ENCODE measurements at places on chromosomes 1 and 21.
A peak's percentile ranks its signal among the peaks of the same experiment; 100 is the strongest.

DNA sequence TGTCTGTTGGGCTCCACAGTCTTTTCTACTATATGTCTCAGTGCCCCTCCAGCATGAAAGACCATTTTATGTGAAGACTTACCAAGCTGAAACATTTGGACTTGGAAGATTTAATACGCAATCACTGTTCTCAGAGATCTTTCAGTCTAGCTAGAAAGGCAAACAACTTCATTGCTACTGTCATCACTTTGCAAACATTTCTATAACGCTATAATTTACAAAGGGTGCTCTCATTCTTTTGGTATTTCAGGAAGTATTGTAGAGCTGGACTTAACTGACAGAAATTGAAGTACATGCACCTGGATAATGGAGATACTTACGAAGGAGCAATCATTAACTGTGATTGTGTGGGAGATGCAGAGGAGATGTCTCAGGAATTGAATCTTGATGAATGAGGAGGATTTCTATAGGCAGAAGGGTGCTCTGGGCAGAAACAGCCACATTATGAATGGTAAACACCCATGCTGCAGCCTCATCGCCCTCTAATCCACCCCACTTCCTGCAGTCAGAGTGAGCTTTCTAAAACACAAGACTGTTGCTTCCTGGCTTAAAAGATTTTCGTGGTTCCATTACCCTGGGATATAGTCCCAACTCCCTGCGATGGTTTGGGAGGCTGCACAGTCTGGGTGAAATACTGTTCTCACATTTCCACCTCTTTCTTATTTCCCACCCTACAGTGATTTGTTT, 75.1 kb upstream of the GNG12 start:
- DNase-seq: no peak

DNA sequence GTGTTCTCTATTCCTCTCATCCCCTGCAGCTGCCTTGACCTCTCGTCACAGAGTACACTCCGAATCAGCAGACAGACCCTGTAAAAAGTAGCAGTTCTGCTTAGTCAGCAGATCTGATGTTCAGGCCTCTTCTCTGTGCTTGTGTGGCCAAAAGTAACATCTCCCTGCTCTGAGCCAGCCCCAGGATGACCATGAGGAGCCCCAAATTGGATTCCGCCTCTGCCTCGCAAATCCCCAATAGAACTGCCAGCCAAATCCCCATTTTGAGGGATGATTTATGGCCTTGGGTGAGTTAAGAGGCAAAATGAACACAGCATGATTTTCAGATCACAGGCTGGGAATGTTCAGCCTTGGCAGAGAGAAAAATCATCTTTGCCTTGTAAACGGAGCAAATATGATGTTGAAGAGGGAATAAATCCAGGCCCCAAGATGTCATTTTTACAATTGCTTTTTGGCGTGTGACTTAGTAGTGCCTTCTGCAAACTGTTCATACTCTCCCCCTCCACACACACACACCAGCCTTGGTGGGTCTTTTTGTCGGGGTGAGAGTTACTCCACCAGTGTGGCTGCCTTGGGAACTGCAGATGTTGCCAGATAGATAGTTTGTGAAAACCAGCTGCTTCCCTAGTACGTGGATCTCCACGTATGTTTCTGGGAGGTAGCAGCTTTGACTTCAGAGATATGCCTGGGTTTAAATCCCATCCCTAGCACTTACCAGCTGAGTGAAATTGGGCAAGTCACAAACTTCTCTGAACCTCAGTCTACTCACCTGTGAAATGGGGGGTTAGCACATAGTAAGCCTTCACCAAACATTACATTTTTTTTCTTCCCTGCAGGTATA, 77.8 kb downstream of the MAN1C1 start:
- no peak for DNase-seq

- no peak for DNase-seq
Observed at GRCh38 chr1:14571810-14572767, 26.4 kb upstream of the KAZN start.

DNA sequence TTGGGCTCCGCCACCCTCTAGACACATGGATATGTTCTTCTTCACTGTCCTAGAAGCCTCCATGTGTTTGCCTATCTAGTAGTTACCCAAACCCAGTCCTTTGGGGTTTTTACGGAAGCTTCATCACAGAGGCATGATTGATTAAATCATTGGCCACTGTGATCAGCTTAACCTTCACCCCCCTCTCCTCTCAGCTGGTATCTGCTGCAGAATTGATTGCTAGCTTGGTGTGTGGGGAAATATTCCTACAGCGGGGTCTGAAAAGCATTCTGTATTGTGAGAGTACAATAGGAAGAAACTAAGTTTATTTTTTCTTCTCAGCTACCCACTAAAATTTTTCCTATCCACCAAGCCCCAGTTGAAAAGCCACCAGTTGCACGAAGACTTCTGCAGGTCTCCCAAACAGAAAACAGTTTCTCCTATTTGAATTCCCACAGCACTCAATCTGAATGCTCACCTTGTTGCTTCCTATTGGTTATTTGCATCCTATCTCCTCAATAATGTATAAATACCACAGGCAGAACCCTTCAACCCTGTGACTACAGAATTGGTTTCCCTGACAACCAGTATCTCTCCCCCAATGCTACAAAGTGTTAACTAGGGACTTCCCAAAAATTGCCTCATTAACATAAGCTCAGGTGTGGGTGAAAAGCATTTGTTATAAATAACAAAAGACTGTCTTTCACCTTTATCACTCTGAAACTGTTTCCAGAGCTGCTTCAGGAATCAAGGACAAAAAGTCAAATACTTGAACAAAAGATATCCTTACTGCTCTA, 9.3 kb upstream of the VANGL1 start:
- no peak for DNase-seq

GRCh38 chr1:206693029-206693428, 8.3 kb downstream of the MAPKAPK2 start:
- DNase-seq: no peak

GRCh38 chr1:9069326-9070100, at the start of gene SLC2A5:
Gene SLC2A5, minus strand, starts transcription at chr1:9069635. Its CDS starts 99 bp downstream, at chr1:9069536.
- no peak for DNase-seq

DNA sequence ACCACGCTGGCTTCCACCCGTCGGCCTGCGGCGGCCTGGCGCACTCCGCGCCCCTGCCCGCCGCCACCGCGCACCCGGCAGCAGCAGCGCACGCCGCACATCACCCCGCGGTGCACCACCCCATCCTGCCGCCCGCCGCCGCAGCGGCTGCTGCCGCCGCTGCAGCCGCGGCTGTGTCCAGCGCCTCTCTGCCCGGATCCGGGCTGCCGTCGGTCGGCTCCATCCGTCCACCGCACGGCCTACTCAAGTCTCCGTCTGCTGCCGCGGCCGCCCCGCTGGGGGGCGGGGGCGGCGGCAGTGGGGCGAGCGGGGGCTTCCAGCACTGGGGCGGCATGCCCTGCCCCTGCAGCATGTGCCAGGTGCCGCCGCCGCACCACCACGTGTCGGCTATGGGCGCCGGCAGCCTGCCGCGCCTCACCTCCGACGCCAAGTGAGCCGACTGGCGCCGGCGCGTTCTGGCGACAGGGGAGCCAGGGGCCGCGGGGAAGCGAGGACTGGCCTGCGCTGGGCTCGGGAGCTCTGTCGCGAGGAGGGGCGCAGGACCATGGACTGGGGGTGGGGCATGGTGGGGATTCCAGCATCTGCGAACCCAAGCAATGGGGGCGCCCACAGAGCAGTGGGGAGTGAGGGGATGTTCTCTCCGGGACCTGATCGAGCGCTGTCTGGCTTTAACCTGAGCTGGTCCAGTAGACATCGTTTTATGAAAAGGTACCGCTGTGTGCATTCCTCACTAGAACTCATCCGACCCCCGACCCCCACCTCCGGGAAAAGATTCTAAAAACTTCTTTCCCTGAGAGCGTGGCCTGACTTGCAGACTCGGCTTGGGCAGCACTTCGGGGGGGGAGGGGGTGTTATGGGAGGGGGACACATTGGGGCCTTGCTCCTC, 1.9 kb downstream of the OLIG2 start:
- DNase-seq: no peak

DNA sequence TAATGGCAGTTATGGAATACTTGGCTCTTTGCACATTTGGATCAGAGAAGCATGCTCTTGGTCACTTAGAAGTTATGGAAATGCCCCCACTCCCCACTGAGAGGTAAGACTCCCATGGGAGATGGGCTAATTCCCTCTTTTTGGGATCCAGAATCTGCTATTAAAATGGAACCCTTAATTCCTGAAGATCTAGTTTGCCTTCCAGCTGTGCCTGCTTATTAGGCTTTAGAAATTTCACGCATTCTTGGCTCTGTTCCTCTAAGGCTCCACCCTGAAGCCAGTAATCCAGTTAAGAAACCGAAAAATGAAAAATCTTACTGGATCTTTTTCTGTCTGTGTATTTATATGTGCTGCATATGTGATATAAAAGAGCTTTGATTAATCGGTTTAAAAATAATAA, 76.7 kb downstream of the USH2A start:
- no peak for DNase-seq

DNA sequence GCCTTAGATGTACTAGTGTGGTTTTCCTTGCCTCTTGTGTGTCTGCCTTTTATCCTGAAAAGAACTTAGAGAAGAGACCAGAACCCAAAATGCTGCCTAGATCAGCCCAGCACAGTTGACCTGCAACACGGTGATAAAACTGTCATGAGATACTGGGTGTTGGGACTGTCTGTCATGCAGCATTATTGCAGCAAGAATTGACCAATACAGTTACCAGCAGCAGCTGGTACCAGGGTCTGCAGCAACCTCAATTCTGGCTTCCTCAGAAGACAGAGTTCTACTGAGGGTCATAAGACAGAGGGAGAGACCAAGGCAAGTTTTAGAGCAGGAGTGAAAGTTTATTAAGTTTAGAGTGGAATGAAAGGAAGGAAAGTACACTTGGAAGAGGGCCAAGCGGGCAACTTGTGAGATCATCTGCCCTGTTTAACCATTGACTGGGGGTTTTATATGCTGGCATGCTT, 182.0 kb downstream of the DYRK1A start:
- DNase-seq: no peak

GRCh38 chr1:231628207-231628876, 1.8 kb downstream of the DISC1 start:
- DNase-seq: peak; percentile 69

DNA sequence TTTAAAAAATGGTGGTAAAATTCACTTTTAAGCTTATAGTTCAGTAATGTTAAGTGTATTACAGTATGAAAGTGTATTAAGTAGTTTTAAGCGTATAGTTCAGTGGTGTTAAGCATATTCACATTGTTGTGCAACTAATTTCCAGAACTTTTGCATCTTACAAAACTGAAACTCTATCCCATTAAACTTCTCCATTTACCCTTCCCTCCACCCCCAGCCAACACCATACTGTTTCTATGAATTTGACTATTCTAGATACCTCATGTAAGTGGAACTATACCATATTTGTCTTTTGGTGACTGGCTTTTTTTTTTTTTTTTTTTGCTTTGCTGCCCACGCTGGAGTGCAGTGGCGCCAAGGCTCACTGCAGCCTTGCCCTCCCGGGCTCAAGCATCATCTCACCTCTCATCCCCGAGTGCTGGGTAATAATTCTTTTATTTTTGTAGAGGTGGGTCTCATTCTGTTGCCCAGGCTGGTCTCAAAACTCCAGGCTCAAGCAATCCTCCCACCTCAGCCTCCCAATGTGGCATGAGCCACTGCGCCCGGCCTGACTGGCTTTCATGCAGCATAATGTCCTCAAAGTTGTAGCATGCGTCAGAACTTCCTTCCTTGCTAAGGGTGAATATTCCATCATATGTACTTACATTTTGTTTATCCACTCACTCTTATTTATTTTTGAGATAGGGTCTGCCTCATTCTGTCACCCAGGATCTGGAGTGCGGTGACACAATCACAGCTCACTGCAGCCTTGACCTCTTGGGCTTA, 45.1 kb upstream of the BMP8B start:
- no peak for DNase-seq

Data from stimulated activated CD4-positive, alpha-beta T cell treated with anti-CD3 and anti-CD28 coated beads, Interleukin-4, amount 100 ng/mL, for 24 hours (primary cell).